ENCODE measurements at places on chromosomes 7 and 10. TPM values are rescaled to one million over a fixed set of nuclear protein-coding genes. Genes with fewer than 3 reads are reported as not detected.

- no peak overlapping the region for H3K27ac ChIP-seq
- DNase-seq, result no peak
- H3K36me3 ChIP-seq, result peaks cover 32% of the 10 kb centered on the region
- H3K4me1 ChIP-seq, result no peaks in the 10 kb centered on the region
- H3K27me3 ChIP-seq, result no peaks in the 10 kb centered on the region
Observed at GRCh38 chr7:48101352-48101751, 12.3 kb downstream of the UPP1 start.

DNA sequence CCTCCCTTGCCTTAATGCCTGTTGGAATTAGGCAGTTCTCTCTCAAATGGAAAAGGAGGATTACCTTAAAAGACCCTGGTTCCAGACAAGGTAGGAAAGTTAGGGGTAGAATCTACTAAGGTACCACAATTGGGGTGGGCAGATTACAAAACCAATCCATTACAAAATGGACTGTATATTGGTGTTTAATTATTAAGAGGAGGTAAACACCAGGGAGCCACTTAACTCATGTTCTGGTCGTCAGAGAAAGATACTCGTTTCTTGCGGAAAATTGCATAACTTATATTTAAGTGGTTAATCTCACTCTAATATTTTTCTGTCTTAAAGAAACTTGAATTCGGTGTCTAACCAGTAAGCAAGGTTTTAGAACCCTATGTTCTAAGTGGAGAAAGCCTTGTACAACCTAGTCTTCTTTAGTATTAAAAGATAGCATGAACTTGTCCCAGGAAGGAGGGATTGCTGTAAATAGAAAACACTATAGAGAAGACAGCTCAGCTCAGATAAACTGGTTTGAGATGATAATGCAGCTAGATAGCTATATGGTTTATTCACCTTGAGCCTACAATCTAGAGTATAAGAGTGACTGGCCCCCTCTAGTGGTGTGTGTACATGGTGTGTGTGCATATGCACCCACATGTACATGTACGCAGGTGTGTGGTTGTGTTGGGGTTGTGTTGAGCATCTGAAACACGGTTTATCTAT, 58.0 kb upstream of the STRIP2 start:
- no peaks in the 10 kb centered on the region for H3K36me3 ChIP-seq
- no peaks in the 10 kb centered on the region for H3K27me3 ChIP-seq
- DNase-seq, result no peak
- no peak overlapping the region for H3K4me3 ChIP-seq
- H3K4me1 ChIP-seq, result peaks cover under 1% of the 10 kb centered on the region

The EMX2 gene
- not detected for total RNA-seq

GRCh38 chr7:148458263-148458662, 132.3 kb upstream of the C7orf33 start:
- no peak overlapping the region for H3K27ac ChIP-seq
- DNase-seq, result no peak
- no peaks in the 10 kb centered on the region for H3K4me1 ChIP-seq
- no peak overlapping the region for H3K4me3 ChIP-seq
- H3K27me3 ChIP-seq, result no peaks in the 10 kb centered on the region

GRCh38 chr7:17663061-17663675, 277.1 kb downstream of the SNX13 start:
- no peaks in the 10 kb centered on the region for H3K36me3 ChIP-seq
- no peak for DNase-seq
- no peaks in the 10 kb centered on the region for H3K4me1 ChIP-seq
- H3K27me3 ChIP-seq, result no peaks in the 10 kb centered on the region

- no peaks in the 10 kb centered on the region for H3K4me1 ChIP-seq
- DNase-seq, result no peak
- H3K27me3 ChIP-seq, result no peaks in the 10 kb centered on the region
- no peak overlapping the region for H3K4me3 ChIP-seq
- H3K27ac ChIP-seq, result no peak overlapping the region
- H3K36me3 ChIP-seq, result no peaks in the 10 kb centered on the region
Observed at GRCh38 chr7:17593819-17594419, 295.5 kb downstream of the AHR start.
